ENCODE measurements at places on chromosomes 7 and 10. TPM values are rescaled to one million over a fixed set of nuclear protein-coding genes. Genes with fewer than 3 reads are reported as not detected.

Gene FOXI2
- total RNA-seq = not detected

Gene NPFFR1
- not detected for total RNA-seq

Gene PON1
- total RNA-seq = not detected

Gene PRLHR
- not detected for total RNA-seq

DNA sequence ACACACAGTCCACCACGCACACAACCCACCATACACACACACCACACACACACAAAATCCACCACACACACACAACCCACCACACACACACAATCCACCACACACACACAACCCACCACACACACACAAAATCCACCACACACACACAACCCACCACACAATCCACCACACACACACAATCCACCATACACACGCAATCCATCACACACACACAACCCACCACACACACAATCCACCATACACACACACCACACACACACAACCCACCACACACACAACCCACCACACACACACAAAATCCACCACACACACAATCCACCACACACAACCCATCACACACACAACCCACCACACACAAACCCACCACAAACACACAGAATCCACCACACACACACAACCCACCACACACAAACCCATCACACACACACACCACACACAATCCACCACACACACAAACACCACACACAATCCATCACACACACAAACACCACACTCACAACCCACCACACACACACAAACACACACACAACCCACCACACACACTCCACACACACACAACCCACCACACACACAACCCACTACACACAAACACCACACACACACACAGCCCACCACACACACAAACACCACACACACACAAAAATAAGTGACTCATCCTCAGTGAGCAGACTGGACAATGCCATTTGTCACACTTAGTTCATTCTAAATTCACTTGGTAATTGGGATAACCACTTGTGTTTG lies 8.8 kb upstream of the REPIN1 start:
- H3K4me3 ChIP-seq = no peak overlapping the region
- H3K4me1 ChIP-seq = no peaks in the 10 kb centered on the region
- H3K27ac ChIP-seq = no peak overlapping the region
- no peaks in the 10 kb centered on the region for H3K27me3 ChIP-seq

DNA sequence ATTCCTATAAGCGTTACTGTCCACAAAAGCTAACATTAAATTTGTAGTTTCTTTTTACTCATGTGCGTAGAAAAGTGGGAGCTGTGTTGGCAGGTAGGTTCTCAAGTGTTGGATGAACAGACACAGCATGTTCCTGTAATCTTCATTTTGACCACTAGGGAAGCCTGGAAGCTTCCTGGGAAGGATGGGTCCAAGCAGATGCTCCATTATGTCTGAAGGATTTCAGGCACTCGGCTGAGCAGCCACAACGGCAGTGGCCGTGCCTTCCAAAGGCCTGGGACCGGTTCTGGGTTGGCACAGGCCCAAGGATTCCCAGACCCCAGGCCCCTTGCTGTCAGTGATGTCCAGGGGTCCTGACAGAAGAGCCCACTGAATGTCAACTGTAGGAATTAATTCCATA lies 386.3 kb downstream of the TNS3 start:
- no peak overlapping the region for H3K4me3 ChIP-seq
- no peak for DNase-seq
- no peak overlapping the region for H3K27ac ChIP-seq
- H3K36me3 ChIP-seq = no peaks in the 10 kb centered on the region
- no peaks in the 10 kb centered on the region for H3K4me1 ChIP-seq

GRCh38 chr7:22364900-22365299 lies 7.9 kb upstream of the RAPGEF5 start:
- no peaks in the 10 kb centered on the region for H3K36me3 ChIP-seq
- DNase-seq = no peak
- no peak overlapping the region for H3K27ac ChIP-seq
- H3K4me1 ChIP-seq = no peaks in the 10 kb centered on the region

- H3K27me3 ChIP-seq = no peaks in the 10 kb centered on the region
- H3K36me3 ChIP-seq = no peaks in the 10 kb centered on the region
- peaks cover 11% of the 10 kb centered on the region for H3K4me1 ChIP-seq
- H3K27ac ChIP-seq = no peak overlapping the region
- peak; percentile 30 for DNase-seq
Measured at GRCh38 chr10:35821339-35821911, 179.3 kb upstream of the FZD8 start.

- peaks cover 40% of the 10 kb centered on the region for H3K4me1 ChIP-seq
- peak within 1 kb of the TSS; percentile 20 for H3K4me3 ChIP-seq
- no peaks in the 10 kb centered on the region for H3K36me3 ChIP-seq
- DNase-seq = peak; percentile 45
- no peak within 1 kb of the TSS for H3K27ac ChIP-seq
Measured at GRCh38 chr10:124450012-124450782, at the start of gene NKX1-2. Gene NKX1-2 (minus strand): TSS chr10:124450035. CDS start chr10:124449943, 92 bp downstream.

DNA sequence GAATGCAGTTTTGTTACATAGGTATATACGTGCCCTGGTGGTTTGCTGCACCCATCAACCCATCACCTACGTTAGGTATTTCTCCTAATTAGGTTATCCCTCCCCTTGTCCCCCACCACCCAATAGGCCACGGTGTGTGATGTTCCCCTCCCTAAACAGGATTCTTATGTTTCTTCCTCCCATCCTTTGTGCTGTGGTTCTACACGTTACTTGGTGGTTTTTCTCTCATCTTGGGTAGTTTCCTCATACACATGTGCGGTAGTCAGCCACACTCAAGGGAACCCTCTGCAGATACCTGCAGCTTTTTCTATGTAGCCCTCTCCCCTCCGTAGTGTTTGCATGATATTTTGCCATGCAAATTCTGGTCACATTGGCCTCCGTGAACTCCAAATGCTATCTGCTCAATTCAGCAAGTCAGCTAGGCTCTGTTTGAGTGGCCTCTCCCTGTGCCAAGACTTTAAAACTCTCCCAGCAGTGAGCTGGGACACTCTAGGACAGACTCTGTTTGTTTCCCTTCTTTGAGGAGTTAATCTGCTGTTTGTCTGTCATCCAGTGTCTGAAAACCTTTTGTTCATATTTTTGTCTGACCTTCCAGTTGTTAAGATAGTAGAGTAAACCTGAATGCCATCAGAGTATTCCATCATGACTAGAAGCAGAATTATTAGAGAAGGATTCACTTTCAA lies 41.0 kb downstream of the RABGEF1 start:
- H3K27ac ChIP-seq = no peak overlapping the region
- H3K4me1 ChIP-seq = no peaks in the 10 kb centered on the region
- no peak overlapping the region for H3K4me3 ChIP-seq
- H3K36me3 ChIP-seq = peaks cover 18% of the 10 kb centered on the region
- no peaks in the 10 kb centered on the region for H3K27me3 ChIP-seq

GRCh38 chr7:124349443-124349842 lies 316.6 kb upstream of the TMEM229A start:
- no peaks in the 10 kb centered on the region for H3K4me1 ChIP-seq
- DNase-seq = no peak
- H3K27ac ChIP-seq = no peak overlapping the region
- no peaks in the 10 kb centered on the region for H3K36me3 ChIP-seq

- no peaks in the 10 kb centered on the region for H3K27me3 ChIP-seq
- peaks cover 21% of the 10 kb centered on the region for H3K4me1 ChIP-seq
- DNase-seq = no peak
- no peaks in the 10 kb centered on the region for H3K36me3 ChIP-seq
Measured at GRCh38 chr10:16965344-16965616, 148.1 kb upstream of the RSU1 start.

DNA sequence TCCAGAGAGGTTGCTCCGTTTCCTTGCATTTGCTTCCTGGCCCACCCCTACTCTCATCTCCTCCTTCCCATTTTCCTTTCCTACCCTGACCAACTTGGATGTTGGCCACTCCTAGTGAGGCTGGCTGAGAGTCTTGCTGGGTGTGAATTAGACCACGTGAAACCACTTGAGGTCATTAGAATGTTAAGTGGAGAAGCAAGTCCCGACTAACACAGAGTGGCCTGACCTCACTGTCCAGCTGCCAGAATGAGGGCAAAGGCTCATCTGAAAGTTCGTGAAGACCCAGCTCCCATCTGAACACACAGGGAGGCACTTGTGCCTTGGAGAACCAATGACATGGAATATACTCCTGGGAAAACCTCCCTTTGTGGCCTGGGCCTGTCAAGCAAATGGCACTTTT lies 80.8 kb downstream of the WDR11 start:
- no peaks in the 10 kb centered on the region for H3K36me3 ChIP-seq
- H3K4me1 ChIP-seq = no peaks in the 10 kb centered on the region
- DNase-seq = no peak
- H3K27me3 ChIP-seq = no peaks in the 10 kb centered on the region

DNA sequence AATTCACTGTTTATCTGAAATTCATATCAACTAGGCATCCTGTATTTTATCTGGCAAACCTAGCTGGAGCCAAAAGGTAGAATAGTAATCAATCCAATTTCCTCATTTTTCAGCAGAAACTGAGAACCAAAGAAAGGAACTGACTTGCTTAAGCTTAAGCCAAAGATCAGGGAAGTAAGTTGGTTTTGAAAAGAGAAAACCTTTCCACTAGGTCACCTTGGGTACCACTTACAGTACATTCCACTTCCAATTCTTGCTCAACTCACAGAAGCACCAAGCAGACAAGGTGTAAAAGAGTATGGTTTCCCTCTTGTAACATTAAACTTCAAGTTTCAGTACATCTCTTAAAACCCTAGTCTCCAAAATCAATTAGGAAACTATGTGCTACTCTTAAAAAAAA lies 79.6 kb downstream of the ZFAND4 start:
- peaks cover 13% of the 10 kb centered on the region for H3K36me3 ChIP-seq
- H3K27ac ChIP-seq = no peak overlapping the region
- H3K27me3 ChIP-seq = no peaks in the 10 kb centered on the region
- DNase-seq = no peak

Measured in stomach (tissue), 19 donors.